ENCODE measurements at places on chromosomes 5 and 9.

- no peak for DNase-seq
These were observed 288.7 kb downstream of the ZSWIM6 start for GRCh38 chr5:61620699-61621182.

GRCh38 chr5:173789031-173789920, 98.9 kb upstream of the CPEB4 start:
- no peak for DNase-seq

DNA sequence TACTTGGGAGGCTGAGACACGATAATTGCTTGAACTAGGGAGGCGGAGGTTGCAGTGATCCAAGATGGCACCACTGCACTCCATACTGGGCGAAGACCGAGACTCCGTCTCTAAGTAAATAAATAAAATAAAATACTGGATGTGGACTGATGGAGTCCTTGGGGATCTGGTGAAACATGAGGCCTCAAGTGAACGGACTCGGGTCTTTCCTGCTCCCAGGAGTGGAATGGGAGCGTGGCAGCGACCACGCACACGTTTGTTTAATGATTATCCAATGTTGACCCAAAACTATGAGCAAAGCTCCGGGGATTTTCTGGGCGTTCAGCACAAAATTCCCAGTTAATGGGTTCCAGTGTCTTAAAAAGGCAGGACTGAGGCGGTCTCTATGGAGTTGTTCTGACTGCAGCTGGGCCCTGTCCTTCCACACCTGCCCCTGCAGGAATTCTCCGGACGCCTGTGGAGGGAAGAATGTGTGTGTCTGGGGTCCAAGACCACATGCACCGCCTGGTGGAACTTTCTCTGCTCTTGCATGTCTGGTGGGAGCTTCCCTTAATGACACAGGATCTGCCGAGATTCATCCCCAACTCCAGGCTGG, 26.6 kb downstream of the NEK6 start:
- DNase-seq: no peak

- DNase-seq: no peak
These were observed 1.9 kb upstream of the MINAR2 start for GRCh38 chr5:129745997-129746396.

GRCh38 chr5:16733331-16734006, 116.7 kb upstream of the RETREG1 start:
- DNase-seq: no peak

DNA sequence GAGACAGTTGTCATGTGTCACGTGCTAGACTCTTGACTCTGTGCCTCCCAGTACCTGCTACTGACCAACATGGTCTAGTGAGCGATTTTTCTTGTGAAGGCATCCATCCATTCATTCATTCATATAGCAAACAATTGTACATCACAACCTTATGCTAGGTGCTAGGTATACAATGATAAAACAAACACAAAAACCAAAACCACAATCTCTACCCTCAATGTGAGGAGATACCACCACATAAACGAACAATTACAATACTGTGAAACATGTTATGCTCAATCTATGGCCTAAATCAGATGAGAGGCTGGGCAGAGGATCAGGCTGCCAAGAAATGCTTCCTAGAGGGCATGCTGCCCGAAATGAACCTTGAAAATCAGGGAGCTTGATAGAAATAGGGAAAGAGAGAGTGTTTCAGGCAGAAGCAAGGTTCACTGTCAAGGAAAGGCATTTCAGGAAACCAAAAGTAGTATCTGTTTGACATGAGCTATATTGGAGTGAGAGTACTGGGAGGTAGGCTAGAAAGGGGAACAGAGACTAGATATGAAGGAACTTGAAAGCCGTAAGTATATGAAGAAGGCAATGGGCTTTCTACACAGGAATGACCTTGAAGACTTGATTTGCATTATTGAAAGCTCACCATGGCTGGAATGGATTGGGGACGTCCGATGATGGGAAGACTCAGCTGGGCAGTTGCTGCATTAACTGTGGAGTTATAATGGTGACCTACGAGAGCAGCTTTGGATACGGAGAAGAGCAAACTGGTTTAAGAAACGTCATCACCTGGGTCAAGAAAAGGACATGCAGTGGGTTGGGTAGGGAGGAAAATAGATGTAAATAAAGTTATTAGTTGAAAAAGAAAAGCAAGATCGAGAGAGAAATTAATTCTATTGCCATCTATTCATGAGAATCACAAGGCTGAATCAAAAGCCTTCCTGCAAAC, 90.1 kb downstream of the THBS4 start:
- no peak for DNase-seq

All from hematopoietic multipotent progenitor cell treated with erythropoietin and hydrocortisone succinate and interleukin-3 and kit ligand, for 15 days (in vitro differentiated cells).